ENCODE measurements at places on chromosomes 1 and 21.

- DNase-seq, result no peak
These were observed 79.3 kb upstream of the LYST start for GRCh38 chr1:235945775-235946570.

DNA sequence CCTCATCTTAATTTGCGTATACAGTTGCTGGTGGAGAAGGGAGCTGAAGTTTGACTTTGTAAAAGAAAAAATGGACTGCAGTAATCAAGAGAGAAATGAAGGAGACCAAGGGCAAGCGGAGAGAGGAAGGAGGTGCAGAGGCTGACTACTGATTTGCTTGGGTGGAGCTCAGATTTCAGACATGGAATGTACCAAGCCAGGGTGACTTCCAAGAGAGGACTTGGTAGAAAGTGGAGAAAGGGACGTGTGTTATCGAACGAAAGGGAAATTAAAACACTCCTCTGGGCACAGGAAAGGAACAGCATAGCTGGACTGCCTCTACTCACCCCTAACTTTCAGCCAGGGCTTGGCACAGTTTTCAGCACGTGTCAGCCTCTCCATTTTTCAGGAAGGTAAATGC is 15.1 kb upstream of the HEATR1 start:
- DNase-seq, result no peak

DNA sequence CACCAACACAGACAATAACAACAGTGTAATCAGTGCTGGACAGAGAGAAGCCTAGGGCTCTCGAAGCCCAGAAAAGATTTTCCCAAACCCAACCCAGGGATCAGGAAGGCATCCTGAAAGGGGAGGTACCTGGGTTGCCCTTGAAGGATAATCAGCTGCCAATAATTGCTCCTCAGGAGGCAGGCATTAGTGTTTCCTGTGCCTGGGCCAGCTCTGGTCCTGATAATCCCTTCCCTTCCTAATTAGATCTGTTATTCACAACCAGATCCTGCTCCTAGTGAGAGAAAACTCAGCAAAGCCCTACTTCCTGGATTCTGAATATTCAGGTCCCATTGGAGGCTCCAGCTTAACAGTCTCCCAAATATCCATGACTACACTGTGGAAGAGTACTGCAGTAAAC is 117.4 kb downstream of the DMRTA2 start:
- no peak for DNase-seq

DNA sequence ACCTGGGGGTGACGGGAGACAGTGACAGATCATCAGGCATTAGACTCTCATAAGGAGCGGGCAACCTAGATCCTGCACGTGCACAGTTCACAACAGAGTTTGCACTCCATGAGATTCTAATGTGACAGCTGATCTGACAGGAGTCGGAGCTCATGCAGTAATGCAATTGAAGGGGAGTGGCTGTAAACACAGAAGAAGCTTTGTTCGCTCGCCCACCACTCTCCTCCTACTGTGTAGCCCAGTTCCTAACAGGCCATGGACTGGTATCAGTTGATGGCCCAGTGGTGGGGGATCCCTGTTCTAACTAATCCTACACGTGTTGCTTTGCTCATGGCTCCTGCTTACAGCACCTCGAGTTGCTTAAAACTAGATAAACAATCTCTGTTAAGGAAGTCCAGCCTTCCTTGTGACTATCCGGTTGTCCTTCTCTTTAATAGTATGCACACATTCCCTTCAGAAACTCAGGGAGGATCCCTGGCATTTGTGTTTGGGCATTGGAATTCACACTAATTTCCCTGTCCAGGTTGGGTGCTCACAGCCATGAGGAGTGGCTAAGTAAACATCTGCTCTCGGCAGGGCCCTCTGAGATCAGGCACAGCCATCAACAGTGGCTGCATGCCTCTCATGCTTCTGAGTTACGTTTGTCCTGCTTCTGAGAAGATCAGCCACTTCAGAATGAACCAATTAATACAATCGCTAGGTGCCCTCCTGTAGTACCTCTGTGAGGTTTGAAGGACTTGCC is 21.1 kb upstream of the F3 start:
- DNase-seq, result no peak

DNA sequence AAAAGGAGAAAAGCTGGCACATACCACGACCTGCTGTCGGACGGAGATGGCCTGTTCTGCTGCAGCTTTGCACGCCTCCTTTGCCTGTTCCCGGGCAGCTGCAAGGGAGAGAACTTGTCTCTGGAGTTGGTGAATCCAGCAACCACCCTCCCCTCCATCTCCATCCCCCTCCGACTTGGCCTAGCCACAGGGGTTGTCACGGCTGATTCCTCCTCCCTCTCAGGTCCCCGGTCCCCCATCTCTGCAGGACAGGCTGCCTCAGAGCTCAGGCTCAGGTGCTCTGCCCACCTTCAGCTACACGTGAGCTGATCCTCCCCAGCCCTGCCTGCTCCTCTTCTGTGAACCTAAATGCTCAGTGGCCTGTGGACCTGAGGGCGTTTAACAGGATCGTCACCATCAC is 11.1 kb upstream of the SRM start:
- no peak for DNase-seq

- no peak for DNase-seq
These were observed 16.3 kb downstream of the VPS45 start for GRCh38 chr1:150083907-150084306.

DNA sequence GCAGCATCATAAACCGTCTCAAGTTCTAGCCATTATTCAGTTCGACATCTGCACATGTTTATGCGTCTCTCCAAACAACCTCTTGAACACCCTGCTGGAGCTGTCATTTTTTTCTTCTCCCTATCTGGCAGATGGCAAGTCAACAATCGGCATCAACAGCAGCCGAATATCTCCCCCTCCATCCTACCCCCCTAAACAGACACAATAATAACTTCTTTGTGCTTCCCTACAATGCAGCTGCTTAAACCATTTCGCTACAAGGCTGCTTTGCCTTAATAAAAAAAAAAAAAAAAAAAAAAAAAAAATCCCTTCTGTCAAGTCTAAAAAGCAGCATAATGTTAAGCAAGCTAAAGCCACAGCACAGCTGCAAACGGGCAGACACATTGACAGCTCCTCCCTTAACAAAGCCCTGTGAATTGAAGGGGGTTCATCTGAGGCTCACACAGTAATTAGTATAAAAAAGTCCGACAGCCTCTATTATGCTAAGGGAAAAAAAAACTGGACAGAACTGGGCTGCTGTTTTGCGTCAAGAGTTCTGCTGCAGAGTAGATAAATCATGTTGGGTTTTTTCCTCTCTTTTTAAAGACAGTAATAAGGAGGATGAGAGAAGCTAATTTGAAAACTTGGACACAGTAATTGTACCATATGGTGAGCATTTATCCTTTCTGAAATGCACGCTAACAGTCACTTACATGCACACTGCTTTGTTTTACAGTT is 136.4 kb downstream of the AKT3 start:
- peak; percentile 68 for DNase-seq

DNA sequence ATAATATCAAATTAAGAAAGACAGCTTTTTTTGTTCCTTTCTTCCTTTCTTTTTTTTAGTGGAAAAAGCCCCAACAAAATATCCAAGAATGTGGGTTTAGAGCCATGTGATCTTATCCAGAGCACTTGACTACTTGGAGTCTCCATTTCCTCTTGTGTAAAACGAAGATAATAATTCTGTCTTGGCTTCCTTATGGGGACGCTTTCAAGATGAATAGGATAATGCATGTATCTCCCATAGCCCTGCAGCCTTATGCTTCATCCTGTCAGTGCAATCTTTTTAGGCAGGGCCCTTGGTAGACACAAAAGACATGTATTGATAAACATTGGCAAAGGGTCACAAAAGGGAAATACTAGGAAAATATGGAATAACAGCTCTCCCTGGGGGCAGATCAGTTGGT is 34.8 kb downstream of the ZBTB18 start:
- no peak for DNase-seq

- no peak for DNase-seq
These were observed 18.8 kb downstream of the ATF6 start for GRCh38 chr1:161784968-161785367.

- DNase-seq, result peak; percentile 58
These were observed 26.1 kb downstream of the RCAN3 start for GRCh38 chr1:24528744-24529143.

GRCh38 chr1:211975152-211975941 is 60.0 kb downstream of the INTS7 start:
- DNase-seq, result no peak

- DNase-seq, result no peak
These were observed 46.0 kb upstream of the LRIG2 start for GRCh38 chr1:113027007-113027406.

- DNase-seq, result no peak
These were observed 989.0 kb downstream of the PLA2G4A start for GRCh38 chr1:187817782-187818181.

GRCh38 chr1:216114180-216114579 is 309.1 kb downstream of the USH2A start:
- DNase-seq, result no peak

GRCh38 chr21:31753949-31754707 is 22.2 kb upstream of the SCAF4 start:
- DNase-seq, result no peak

- no peak for DNase-seq
These were observed 873 bp upstream of the PI4KB start for GRCh38 chr1:151327903-151328674.

GRCh38 chr1:13813398-13814012 is 113.5 kb downstream of the PRDM2 start:
- no peak for DNase-seq

- no peak for DNase-seq
These were observed 8.6 kb downstream of the TMED5 start for GRCh38 chr1:93171549-93172034.

- no peak for DNase-seq
These were observed 155.9 kb upstream of the HMCN1 start for GRCh38 chr1:185578293-185578692.

- DNase-seq, result no peak
These were observed 17.6 kb downstream of the UTP25 start for GRCh38 chr1:209845408-209845725.

GRCh38 chr1:56336982-56337381 is 242.4 kb downstream of the PLPP3 start:
- no peak for DNase-seq

- DNase-seq, result no peak
These were observed 14.8 kb downstream of the MGST3 start for GRCh38 chr1:165645654-165646366.

DNA sequence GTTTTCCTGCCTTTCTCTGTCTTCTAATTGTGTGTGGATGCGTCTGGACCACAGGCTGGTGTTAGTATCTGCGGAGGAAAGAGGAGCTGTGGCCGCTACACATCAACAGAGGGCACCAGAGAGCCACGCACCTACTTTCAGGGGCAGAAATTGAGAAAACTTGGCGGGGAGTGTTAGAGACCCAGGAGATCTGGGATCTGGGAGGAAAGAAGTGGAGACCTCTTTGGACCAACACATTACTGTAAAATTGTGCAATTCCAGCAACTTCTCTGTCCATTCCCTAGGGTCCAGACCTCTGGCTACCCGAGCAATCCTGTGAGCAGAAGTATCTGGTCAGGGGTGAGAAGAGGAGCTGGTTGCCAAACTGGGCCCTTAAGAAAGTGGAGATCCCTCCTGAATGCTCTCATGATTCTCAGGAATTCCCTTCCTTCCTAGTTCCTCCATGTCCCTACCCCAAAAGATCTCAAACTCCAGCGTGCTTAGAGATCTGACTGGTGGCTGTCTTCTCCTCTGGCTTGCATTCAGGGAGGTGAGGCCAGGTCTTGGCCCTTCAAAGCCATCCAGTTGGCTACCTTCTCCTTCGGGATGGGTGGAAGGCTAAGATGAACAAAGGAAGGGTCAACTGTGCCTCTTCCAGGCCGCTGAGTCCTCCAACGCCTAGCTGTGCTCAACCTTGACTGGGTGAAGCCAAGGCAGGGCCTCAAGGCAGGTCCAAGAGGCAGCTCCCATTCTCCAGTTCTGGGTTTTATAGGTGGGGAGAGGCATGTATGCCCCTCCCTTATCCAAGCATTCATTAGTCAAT is 1.2 kb upstream of the KIRREL1 start:
- DNase-seq, result peak; percentile 55

- DNase-seq, result no peak
These were observed 115.5 kb upstream of the VAV3 start for GRCh38 chr1:108080448-108080847.

DNA sequence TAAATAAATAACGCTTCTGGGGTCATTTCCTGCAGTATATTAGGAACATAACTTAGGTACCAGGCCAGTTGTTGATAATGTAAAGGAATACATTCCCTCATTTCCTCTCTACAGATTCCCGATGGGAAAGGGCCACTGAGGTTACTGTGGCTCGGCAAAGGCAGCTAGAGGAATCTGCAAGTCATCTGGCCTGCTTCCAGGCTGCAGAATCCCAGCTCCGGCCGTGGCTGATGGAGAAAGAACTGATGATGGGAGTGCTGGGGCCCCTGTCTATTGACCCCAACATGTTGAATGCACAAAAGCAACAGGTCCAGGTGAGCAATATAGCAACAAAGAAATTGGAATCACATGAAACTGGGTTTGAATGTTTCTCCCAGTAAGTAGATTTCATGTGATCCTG is 109.6 kb upstream of the BMP8A start:
- DNase-seq, result no peak

DNA sequence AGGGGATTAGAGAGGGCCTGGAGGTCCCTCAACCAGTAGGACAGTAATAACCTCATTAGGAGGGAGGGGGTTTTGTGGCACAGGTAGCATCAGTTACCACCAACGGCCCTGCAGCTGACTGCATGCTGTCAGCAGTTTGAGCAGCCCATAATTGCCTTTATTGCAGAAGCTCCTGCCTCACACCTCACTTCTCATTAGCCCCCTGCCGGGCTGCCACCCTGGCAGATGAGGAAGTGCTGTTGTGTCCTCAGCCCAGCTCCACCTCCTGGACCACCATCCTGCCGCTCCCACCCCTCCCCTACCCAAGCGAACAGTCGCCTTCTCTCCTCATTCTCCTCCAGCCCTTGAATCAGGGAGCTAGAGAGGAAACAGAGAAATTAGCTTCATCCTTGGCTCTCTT is 237.4 kb downstream of the LMX1A start:
- DNase-seq, result peak; percentile 81

DNA sequence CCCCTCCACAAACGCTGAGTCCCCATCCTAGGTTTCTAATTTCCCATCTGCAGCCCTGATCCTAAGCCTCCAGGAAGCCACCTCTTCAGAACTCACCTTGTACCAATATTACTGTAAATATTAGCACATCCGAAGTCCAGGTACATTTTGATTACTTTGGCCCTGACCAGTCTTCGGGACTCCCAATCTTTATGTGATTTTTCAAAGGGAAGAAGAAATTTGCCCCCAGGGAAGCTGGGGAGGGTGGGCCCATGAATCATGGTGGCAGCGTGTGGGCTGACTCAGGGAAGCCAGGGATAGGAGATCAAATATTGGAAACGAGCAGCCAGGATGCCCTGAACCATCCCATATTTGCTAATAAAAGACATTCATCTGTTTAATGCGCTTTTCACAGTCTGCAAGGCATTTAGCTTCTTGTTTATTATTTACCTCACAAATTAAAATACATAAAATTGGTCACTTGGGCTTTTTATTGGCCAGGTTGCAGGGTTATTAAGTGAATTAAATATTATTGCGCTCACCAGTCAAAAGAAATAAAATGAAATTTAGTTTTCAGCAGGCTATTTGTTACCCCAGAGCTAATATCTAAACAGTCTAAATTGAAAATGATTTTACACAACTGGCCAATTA is 46.6 kb downstream of the KIAA0040 start:
- DNase-seq, result no peak

GRCh38 chr1:50047916-50048694 is 24.4 kb upstream of the AGBL4 start:
- DNase-seq, result no peak
